IPS DF 6.9 (cell line): ENCODE measurements at places on chromosomes 3 and 15.

DNA sequence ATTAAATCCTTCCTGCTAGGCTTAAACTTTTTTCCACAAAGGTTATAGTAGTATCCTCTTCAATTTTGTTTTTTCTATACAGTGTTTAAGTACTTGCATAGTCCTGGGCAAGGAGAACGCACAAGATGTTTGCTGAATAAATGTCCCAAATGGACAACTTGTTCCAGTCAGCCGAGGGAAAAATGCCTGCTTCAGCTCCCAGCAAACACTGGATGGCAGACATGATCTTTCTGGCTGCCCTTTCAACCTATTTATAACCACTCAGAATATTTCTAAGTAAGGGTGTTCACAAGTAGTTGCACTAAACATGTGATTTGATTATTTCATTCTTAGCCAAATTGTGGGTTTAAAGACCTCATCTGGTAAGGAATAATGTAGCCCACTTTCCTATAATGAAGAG, 29.8 kb downstream of the GNB4 start:
- DNase-seq, result no peak

GRCh38 chr15:28955160-28955992, 69.6 kb downstream of the APBA2 start:
- DNase-seq, result no peak

- DNase-seq, result no peak
Measured at GRCh38 chr3:6799264-6799915, 61.5 kb upstream of the GRM7 start.

DNA sequence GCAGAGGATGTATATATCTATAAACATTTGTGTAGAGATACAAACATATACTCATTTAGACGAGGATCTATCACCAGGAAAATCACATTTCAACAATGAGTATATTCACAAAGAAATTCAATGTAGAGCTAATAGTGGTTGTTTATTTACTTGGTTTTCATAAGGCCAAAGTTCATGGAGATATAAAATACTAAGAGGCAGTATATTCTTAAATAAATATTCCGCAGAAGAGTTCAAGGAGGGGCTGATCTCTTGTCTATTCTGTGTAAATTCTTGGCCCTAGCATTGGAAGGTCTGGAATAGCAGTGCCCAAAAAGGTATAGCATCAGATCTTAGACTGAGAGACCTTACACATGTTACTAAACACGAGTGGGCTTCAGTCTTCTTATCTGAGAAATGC, 122.1 kb downstream of the EDEM1 start:
- no peak for DNase-seq

GRCh38 chr3:445960-446359, 249.4 kb downstream of the CHL1 start:
- DNase-seq, result no peak

- no peak for DNase-seq
Measured at GRCh38 chr3:40116478-40117177, 192.9 kb upstream of the EIF1B start.

DNA sequence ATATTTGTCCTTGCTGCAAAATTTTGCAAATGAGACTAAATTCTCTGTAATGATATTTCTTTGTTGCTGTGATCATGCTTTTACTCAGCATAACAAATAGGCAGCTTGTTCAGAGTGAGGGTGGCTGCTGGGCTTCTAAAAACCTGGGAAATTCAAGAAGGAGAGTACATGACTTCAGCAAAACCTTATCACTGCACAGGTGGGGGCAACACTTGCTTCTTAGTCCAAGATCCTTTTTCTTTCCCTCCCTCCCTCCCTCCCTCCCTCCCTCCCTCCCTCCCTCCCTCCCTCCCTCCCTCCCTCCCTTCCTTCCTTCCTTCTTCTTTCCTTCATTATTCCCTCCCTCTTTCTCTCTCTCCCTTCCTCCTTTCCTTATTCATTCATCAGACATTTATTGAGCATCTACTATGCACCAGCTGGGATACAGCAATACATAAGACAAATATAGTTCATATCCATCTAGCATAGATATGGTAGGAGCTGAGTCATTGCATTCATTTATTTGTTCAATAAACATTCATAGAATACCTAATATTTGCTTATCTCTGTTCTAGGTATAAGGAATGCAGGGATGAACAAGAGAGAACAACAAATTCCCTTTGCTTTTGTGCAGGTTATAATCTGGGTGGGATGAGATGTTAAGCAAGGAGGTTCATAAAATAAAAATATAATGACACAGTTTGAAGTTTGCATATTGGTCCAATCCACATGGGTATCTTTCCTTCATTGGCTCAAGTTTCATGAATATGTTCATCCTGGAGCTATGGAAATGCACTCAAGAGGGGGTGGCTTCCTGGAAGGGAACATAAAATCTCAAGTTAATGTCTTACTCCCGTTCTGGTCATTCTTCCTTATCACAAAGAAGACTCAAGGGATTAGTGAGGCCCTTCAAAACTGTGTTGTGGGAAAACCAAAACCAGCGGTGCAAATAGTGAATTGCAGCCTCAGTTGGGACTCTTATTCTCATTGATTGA, 210.7 kb downstream of the PDCD6IP start:
- no peak for DNase-seq

DNA sequence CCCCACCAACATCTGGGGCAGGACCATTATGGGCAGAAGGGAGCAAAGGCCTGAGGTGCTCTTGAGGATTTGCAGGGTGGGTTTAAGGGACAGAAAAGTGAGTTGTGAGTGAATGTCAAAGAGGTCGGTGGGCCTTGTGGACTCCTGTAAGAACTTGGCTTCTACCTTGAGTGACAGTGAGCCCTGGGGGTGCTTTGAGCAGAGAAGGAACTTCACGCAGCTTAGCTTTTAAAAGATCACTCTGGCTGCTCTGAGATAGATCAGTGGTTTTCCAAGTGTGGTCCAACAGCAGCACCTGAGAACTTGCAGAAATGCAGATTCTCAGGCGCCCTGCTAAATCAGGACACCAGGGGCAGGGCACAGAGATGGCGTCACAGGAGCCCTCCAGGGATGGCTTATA, 15.3 kb upstream of the ALAS1 start:
- DNase-seq, result no peak

DNA sequence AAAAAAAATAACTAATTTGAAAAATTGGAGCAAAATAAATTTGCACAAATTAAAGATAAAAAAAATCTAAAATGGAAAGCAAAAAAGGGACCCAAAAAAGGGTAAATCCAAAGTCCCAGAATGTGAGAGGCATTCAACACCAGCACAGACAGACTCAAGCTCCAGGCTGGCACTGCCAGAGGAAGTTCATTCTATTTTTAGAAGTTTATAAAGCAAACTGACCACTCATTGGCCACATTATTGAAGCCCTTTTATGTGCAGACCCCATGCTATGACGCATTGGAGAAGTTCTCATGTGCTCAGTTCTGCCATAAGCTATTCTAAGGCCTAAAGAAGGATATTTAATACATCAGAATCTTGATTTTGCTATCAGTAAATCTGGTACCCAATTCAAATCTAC, 17.6 kb upstream of the BOC start:
- DNase-seq, result no peak

GRCh38 chr3:160987982-160988964, 116.9 kb downstream of the B3GALNT1 start:
- no peak for DNase-seq

DNA sequence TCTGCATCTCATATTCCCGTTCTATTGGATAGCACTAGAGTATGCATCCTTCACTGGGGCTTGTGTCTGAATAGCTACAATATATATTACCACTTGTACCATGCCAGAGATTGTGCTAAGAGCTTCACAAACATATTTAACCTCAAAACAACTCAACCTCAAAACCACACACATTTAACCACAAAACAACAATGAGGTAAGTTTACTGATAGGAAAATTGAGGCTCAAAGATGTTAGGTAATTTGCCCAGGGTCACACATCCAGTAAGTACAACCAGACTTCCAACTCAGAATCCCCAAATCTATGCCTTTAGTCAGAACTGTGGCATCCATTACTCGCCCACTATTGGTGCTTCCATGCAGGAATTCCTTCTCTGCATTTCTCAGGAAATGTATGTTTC, 220.0 kb downstream of the FAM43A start:
- no peak for DNase-seq

- no peak for DNase-seq
Measured at GRCh38 chr3:45131201-45131600, 15.0 kb downstream of the CDCP1 start.
